ENCODE measurements at places on chromosomes 7 and 10. TPM values are rescaled to one million over a fixed set of nuclear protein-coding genes. Genes with fewer than 3 reads are reported as not detected.

Gene HTR7
- 0.13 TPM for polyA plus RNA-seq

Gene STAG3
- polyA plus RNA-seq = 3.2 TPM

Gene OR2A12
- polyA plus RNA-seq = not detected

Gene DLX6
- polyA plus RNA-seq = 0.10 TPM

Gene SLC16A9
- polyA plus RNA-seq = 40.0 TPM

Gene HTRA1
- 724 TPM for polyA plus RNA-seq

Gene MINDY3
- polyA plus RNA-seq = 15.7 TPM

Gene HELLS
- polyA plus RNA-seq = 1.8 TPM

Gene TMEM72
- not detected for polyA plus RNA-seq

Gene SFTPA1
- 0.10 TPM for polyA plus RNA-seq

Gene SPDYE6
- polyA plus RNA-seq = not detected

Gene SEMA3C
- polyA plus RNA-seq = 53.5 TPM

Gene COL1A2
- polyA plus RNA-seq = 2,370 TPM

Gene IGFBP1
- polyA plus RNA-seq = 5.4 TPM

Gene HOXA6
- polyA plus RNA-seq = not detected

Gene WEE2
- polyA plus RNA-seq = 0.11 TPM

Gene HSPA14
- polyA plus RNA-seq = 7.5 TPM

Gene NOBOX
- polyA plus RNA-seq = not detected

Gene CDH23
- 13.3 TPM for polyA plus RNA-seq

Gene TRUB1
- 12.0 TPM for polyA plus RNA-seq

Gene CALHM3
- not detected for polyA plus RNA-seq

Gene CUZD1
- 0.36 TPM for polyA plus RNA-seq

Gene AOAH
- 14.0 TPM for polyA plus RNA-seq

Gene NKX6-2
- not detected for polyA plus RNA-seq

Gene CPVL
- 11.5 TPM for polyA plus RNA-seq

Gene ABCA13
- 0.02 TPM for polyA plus RNA-seq

Gene HPSE2
- 0.12 TPM for polyA plus RNA-seq

Gene TBXAS1
- polyA plus RNA-seq = 13.6 TPM

Gene KCNH2
- 3.0 TPM for polyA plus RNA-seq

Gene PBLD
- 7.8 TPM for polyA plus RNA-seq

Gene SORBS1
- 14.7 TPM for polyA plus RNA-seq

Gene TMEM139
- polyA plus RNA-seq = 1.2 TPM

Gene LHFPL3
- polyA plus RNA-seq = 0.13 TPM

Gene CAMK1D
- 7.5 TPM for polyA plus RNA-seq

Gene PVRIG
- 0.21 TPM for polyA plus RNA-seq

Gene FAM131B
- 0.83 TPM for polyA plus RNA-seq

Gene CFAP58
- polyA plus RNA-seq = 0.25 TPM

Gene ZNF804B
- not detected for polyA plus RNA-seq

Gene MRLN
- not detected for polyA plus RNA-seq

Gene AKR1C8
- polyA plus RNA-seq = not detected

Gene ZNF853
- polyA plus RNA-seq = 14.5 TPM

Gene NKX1-2
- polyA plus RNA-seq = not detected

Gene FOXP2
- polyA plus RNA-seq = 5.1 TPM

Gene AKR1C4
- polyA plus RNA-seq = not detected

Gene CH25H
- polyA plus RNA-seq = 1.9 TPM

Gene TAS2R41
- not detected for polyA plus RNA-seq

Gene HABP2
- 0.25 TPM for polyA plus RNA-seq

Gene ZNF248
- polyA plus RNA-seq = 18.3 TPM

Gene CRYGN
- polyA plus RNA-seq = 0.24 TPM

Gene FBXW4
- 38.6 TPM for polyA plus RNA-seq

Gene AKR1E2
- polyA plus RNA-seq = 1.3 TPM

Gene OR2A42
- polyA plus RNA-seq = 0.17 TPM

Gene ZNF425
- 2.9 TPM for polyA plus RNA-seq

Gene CLDN3
- polyA plus RNA-seq = 0.30 TPM

Gene PRPS1L1
- not detected for polyA plus RNA-seq

Gene LRIT1
- polyA plus RNA-seq = not detected

Gene TUBB8
- polyA plus RNA-seq = 0.10 TPM

Gene IFIT2
- 21.3 TPM for polyA plus RNA-seq

Measured in ovary (tissue), 10 donors.